ENCODE measurements at places on chromosomes 12 and 14.

DNA sequence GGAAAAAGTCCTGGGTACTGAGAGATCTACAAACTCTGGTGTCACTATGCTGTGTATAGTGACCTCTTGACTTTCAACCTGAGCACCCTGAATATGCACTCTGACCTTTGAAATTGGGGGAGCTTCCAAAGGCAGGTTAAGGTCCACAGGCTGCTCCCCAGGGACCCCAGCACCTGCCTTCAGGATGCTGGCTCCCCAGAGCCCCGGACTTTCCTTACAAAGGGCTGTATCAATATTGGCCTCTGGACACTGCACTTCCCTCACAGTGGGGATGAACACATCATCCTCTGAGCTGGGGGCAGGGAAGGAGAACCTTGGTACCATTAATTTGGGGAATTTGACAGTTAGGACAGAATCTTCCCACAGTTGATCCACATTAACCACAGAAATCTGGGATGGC, 14.3 kb downstream of the PLD4 start:
- no peak for DNase-seq

DNA sequence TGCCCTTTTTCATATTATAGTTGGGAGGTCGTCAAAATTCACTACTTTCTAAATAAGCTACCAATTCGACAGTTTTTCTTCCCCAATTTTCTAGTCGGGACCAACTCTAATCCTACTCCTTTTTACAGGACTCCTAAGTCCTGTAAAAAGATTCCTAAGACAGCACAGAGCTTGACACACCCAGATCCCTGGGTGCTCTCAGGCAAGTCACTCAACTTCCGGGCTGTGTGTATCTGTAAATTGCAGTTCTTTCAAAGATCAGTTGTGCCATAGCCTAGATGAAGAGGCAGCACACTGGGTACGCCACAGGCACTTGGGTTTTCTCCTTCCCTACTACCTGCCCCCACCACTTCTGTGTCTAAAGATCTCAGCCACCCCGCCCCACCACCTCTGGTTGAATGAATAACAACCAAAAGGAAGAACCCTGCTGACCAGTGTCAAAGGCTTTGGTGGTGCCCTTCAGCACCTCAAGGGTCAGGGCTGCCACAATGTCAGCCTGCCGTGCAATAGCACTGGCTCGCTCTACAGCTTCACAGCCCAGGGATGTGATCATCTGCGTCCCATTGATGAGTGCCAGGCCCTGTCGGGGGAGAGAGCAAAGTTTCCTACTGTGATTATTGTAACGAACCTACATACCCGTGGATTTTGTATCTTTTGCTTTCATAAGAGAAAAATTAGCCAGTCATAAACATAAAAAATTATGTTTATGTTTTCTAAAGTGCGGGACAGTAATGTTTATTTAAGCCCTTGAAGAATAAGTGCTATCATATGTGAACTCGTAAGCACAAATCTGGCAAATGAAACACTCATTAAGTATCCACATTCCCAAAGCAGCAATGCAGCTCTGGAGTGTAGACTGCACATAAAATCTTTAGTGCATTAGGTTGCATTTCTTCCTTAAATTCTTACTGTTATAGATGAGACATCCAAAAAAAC, 9.2 kb downstream of the HAL start:
- no peak for DNase-seq

DNA sequence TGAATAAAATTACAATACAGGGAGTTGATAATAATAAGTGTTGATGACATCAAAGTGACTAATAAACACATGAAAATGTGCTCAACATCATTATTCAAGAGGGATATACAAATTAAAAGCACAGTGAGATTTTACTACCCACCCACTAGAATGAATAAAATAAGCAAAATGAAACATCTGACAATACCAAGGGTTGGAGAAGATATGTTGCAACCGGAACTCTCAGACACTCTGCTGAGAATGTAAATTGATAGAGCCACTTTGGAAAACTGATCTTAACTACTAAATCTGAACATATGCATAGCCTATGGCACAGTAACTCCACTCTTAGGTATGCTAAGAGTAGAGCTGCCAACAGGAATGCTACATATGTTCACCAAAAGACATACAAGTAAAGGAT, 44.0 kb upstream of the CEP83 start:
- DNase-seq: no peak

GRCh38 chr12:117359029-117359845, 2.2 kb downstream of the NOS1 start:
- no peak for DNase-seq

GRCh38 chr14:89870316-89870715, 84.2 kb downstream of the EFCAB11 start:
- no peak for DNase-seq

GRCh38 chr12:114499338-114499737, 93.4 kb upstream of the TBX5 start:
- no peak for DNase-seq

DNA sequence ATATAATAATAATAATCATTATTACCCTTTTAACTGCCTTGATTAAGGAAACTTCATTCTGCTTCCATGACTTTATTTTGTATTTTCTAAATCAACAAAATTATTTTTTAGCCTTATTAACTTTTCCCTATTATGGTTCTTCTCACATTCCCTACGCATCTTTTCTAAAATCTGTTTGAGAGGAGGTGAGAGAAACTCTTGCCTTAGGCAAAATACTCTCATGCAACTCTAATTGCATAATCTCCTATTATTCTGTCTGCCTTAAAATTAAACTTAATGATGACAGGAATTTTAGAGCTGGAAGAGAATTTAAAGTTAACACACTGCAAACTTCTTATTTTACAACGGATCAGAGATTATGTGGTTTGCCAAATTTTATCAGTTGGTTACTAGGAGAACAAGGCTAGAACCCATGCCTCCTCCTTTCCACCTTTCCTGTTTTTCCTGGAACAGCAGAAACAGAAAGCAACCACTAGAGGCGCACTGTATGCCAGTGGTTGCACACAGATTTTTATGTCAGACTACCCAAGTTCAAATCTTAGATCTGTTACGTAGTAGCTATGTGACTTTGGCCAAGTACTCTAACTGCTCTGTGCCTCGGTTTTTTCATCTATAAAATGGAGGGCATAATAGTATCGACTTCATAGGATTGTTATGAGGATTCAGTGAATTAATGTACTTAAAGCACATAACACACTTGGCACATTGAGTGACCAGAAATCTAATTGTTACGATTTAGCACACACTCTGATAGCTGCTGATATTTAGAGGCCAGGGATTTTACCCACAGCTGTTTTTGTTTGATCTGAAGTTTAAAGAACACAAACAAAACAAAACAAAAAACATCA, 4.3 kb upstream of the BRMS1L start:
- no peak for DNase-seq

DNA sequence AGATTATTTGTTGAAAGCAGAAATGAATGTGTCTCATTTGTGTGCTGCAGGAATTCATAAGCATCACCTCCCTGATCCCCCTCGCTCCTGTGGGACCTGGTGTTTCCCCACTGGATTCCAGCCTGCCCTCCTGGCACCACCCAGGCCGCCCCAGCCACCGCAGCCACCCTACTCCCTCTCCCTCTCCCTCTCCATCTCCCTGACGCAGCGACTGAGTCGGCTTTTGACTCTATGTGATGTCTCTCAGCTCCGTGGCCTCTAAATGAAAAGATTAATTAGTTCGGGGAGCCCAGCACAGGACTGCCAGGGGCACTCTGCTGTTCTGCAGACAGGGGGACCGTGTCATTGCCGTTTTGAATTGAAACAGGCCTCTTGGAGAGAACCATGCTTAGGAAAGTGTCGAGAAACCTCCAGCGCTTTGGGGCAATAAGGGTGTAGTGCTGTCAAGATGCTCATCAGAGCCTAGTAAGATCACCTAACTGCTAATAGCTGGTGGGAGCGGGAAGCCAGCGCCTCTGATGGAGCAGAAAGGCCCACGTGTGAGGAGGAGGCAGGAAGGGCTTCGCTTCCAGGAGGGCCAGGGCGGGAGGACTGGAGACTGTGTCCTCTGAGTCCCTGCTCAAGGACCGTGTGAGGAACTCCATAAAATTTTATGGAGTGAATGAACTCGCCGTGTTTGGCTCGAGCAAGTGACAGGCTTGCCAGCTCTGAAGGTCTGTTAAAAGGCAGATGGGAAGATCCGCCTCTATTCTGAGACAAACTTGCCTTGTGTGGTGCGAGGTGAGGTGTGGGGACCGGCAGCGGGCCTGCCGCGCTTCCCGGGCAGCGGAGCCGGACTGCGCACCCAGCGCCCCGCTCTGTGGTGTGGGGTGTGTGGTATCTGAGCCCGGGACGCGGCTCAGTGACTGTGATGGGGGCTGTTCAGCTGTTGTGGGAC, 157.4 kb upstream of the C14orf180 start:
- DNase-seq: no peak

DNA sequence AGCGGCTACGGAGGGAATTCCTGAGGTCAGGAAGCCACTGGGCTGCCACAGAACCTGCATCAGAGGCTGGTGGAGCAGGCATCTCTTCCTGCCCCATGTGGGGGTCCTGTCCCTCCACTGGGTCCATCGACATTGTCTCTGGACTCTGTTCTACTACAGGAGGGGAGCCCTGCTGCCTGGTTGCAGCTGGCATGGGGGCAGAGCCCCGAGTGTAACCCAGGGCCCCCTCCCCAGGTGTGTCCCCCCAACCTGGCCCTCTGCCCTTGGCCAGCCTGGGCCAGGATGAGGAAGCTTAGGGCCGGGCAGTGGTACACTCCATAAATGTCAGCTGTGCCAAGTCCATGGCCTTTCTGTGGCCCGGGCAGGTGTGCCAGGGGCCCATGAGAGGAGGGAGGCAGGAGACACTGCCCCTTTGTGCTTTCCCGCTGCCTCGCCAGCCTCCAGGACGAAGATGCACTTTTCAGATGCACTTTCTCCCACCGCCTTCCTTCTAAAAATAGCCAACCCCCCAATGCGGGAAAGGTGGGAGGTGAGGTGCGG, 4.0 kb upstream of the EXOC3L4 start:
- DNase-seq: no peak

GRCh38 chr12:75366629-75367028, 24.3 kb upstream of the GLIPR1L2 start:
- no peak for DNase-seq

DNA sequence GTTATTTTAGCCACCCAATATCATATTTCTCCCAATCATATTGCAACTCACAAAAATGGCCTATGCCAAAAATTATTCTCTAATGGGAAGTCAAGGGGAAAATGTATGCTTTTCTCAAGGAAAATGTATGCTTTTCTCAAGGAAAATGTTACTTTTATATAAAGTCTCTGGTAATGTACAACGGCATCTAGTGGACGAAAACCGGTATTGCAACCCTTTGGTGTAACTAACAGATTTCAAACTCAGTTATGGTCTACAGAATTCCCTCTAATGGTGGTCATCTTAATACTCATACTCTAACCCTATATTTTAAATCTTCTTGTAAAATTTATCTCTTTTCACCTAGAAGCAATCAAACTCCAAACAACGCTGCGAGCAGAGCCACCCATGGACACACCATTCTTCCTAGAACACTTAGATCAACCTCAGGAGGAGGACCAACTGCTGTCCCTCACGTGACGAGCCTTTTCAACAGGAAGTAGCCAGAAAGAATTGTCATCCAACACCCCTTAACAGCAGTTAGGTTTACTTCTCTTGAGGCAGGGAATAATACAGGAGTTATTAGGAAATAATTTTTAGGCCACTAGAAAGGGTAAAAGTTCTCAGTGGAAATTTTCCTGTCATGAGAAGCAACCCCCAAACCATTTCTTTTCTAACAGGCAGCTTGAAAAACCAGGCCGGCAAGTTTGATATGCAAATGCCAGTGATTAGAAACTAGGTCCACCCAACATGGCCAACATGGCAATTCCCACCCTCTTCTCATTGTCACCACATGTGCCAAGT, 20.1 kb downstream of the APOBEC1 start:
- DNase-seq: peak; percentile 2

- DNase-seq: no peak
Observed at GRCh38 chr12:3596703-3597415, 105.9 kb downstream of the PRMT8 start.

- DNase-seq: no peak
Observed at GRCh38 chr14:59020382-59020781, 168.1 kb upstream of the DAAM1 start.

DNA sequence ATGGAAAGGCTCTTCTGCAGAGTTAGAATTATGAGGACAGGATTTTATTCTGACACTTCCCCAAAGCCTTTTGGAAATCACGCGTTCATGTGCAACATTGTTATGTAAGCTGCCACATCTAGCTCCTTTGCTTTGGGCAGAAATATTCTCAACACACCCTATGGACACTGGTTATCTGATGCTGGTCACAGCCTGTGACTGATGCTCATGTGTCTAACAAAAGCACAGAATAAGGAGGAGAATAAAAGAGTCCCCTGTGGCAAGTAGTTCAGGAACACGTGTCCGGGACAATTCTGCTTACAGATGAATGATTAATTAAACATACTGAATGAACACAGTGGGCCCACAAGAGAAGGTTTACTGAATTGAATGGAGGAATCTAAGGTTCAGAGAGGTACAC, 22.1 kb downstream of the FOXN3 start:
- DNase-seq: no peak

DNA sequence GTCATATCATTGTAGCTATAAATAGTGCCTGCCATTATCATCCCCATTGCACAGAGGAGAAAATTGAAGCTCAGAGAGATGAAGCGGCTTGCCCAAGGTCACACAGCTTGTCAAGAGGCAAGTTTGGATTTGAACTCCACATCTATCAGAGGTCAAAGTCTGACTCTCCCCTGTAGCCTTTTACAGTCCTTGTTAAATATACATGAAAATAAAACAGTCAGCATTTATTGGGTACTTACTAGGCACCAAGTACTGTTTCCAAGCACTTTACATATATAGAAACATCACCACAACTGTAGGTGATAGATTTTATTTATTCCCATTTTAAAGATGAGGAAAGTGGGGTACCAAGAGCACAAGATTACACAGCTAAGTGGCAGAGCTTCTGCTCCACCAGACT, 67.2 kb downstream of the WSCD2 start:
- no peak for DNase-seq

- DNase-seq: no peak
Observed at GRCh38 chr14:50813544-50813863, 17.5 kb downstream of the NIN start.

DNA sequence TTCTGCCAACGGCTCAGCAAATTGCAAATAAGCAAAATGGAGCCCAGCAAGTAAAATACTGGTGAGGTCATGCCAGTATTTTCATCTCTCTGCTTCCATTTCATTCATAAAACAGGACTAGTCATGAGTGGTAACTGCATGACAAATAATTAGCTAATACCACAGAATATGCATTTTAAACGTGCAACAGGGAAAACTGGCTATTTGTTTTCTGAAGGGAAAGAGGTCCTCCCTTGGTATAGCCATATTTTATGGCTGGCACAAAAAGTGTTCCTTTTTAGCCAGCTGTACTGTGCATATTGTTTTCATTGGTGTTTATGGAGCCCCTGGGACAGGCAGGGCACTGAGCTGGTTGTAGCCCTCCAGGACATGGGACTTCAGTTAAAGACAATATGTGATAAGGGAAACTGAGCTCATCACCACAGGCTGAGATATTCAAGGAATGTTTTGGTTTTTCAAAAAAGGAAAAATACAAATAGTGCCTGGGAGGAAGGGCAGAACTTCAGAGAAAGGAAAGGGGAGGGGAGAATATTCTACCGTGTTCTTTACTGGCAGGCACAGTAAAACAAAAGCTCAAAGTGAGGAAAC, 26.1 kb upstream of the FOXN3 start:
- DNase-seq: no peak
